ENCODE measurements at places on chromosomes 4 and X.
A peak's percentile ranks its signal among the peaks of the same experiment; 100 is the strongest.

- no peak for DNase-seq
Observed at GRCh38 chr4:173794662-173795061, 264.6 kb upstream of the HAND2 start.

GRCh38 chrX:4550018-4550417 lies 836.6 kb upstream of the PRKX start:
- no peak for DNase-seq

- DNase-seq: no peak
Observed at GRCh38 chr4:108160741-108161352, 7.9 kb downstream of the LEF1 start.

- peak; percentile 31 for DNase-seq
Observed at GRCh38 chr4:183658362-183659028, 490 bp downstream of the RWDD4 start.

- DNase-seq: no peak
Observed at GRCh38 chr4:100189820-100190642, at the start of gene DDIT4L. DDIT4L (minus strand) TSS chr4:100190468; CDS start chr4:100189983, 485 bp downstream.

- no peak for DNase-seq
Observed at GRCh38 chrX:124476562-124476961, 130.2 kb downstream of the SH2D1A start.

DNA sequence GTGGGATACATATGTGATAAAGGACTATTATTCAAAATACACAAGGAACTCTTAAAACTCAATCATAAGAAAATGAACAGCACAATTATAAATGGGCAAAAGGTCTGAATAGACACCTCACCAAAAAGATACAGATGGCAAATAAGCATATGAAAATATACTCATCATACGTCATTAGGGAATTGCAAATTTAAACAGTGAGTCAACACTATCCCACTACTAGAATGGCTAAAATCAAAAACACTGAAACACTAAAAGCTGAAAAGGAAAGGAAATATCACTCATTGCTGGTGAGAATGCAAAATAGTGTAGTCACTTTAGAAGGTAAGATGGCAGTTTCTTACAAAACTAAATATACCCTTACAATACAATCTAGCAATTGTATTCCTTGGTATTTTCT lies 597.0 kb upstream of the PABPC4L start:
- DNase-seq: no peak

DNA sequence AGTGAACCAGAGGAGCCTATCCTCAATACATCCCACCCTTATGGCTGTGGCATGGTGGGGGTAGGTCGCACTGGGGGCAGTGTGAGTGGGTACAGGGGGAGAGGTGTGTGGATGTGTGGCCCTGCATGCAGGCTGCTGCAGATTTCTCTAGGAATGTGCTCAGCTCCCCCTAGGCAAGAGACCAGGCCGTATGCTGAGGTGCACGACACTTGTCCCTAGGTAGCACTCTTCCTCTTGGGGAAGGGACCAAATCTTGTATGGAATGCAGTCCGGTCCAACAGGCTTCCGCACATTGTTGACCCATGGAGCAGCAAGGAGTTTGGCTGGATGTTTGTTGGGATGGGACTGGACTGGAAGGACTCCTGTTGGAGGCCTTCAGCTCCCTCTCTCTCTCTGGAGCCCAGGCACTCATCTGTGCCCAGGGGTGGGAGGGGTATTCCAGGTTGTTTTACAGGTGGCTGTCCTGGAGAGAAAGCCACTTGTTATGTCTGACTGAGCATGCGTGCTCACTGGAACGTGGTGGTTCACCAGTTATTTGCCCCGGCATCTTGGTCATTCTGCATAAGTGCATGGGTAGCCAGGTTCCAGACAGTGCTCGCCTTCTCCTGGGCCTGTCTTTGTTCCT lies 55.1 kb downstream of the NBDY start:
- DNase-seq: no peak

- no peak for DNase-seq
Observed at GRCh38 chr4:16264798-16265197, 38.5 kb upstream of the TAPT1 start.

DNA sequence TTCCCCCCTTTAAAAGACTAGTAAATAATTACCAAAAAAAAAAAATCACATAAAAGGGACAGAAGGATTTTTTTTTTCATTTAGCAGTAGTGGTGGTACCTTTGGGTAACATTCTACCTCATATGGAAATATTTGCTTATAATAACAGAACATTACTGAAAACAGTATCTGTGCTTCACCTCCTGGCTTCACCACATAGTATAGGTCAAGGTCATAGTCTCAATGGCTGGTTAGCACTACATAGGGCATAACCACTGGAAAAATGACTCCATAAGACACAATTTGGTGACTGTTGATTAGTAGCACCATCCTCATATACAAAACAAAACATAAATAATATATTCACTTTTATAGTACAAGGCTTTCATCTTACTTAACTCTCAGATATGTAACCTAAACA lies 34.7 kb downstream of the MANBA start:
- DNase-seq: no peak

- no peak for DNase-seq
Observed at GRCh38 chr4:1370321-1371124, 23.5 kb downstream of the UVSSA start.

DNA sequence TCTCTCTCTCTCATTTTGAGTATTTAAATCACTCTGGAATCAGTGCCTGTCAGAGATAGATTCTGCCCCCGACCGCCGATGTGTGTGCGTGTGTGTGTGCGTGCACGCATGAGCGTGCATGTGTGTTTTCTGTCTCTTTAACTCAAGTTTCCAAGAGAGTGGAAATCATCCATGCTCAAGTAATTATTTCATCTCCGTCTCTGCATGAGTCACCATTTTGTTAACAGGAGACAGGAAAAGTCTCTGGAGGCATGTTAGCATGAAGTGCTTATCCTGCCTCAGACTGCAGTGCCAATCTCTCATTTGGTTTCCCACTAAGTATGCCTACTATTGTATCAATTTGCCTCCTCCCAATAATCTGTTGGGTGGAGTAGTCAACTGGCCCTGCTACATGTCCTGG lies 182.9 kb upstream of the NHS start:
- no peak for DNase-seq

- DNase-seq: no peak
Observed at GRCh38 chrX:11664211-11665167, 1.2 kb downstream of the ARHGAP6 start.

All from activated naive CD4-positive, alpha-beta T cell treated with Interleukin-2 at 50 U/mL for 16 hours (primary cell).